Naive thymus-derived CD8-positive, alpha-beta T cell (primary cell): ENCODE measurements at places on chromosomes 3 and 15.

GRCh38 chr3:9345041-9345440, 17.8 kb upstream of the THUMPD3 start:
- no peak for DNase-seq
- no peak overlapping the region for H3K4me3 ChIP-seq
- H3K27me3 ChIP-seq: no peaks in the 10 kb centered on the region
- no peaks in the 10 kb centered on the region for H3K36me3 ChIP-seq

GRCh38 chr3:129018751-129019150, 17.6 kb downstream of the EFCC1 start:
- DNase-seq: no peak
- H3K27ac ChIP-seq: peak overlapping the region; percentile 80
- no peaks in the 10 kb centered on the region for H3K36me3 ChIP-seq
- no peak overlapping the region for H3K4me3 ChIP-seq

- no peak overlapping the region for H3K27ac ChIP-seq
- H3K4me1 ChIP-seq: no peaks in the 10 kb centered on the region
- no peaks in the 10 kb centered on the region for H3K36me3 ChIP-seq
- no peak for DNase-seq
- no peak overlapping the region for H3K4me3 ChIP-seq
Observed at GRCh38 chr3:116148881-116149851, 296.1 kb downstream of the LSAMP start.

- H3K4me1 ChIP-seq: peaks cover 83% of the 10 kb centered on the region
- H3K4me3 ChIP-seq: no peak overlapping the region
- DNase-seq: no peak
- H3K27me3 ChIP-seq: no peaks in the 10 kb centered on the region
- peak overlapping the region; percentile 98 for H3K27ac ChIP-seq
Observed at GRCh38 chr3:71135373-71136088, 448.0 kb downstream of the FOXP1 start.

DNA sequence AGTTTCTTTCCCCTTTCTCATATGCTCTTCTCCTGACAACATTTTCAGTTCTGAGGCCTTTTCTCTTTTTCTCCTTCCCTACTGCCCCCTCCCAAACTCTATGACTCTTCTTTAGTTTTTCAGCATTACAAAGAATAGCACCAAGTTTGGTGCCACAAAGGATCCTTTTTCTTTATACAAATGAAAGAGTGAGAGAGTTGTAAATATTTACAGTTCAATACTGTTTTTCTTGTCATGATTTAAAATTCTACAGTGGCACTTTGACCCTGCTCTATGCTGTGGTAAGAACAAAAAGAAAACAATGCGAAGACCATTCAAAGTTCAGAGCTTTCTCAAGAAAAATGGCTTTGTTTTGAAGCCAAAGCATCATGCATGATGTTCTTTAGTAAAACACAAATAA, 667.9 kb upstream of the SGO1 start:
- no peaks in the 10 kb centered on the region for H3K36me3 ChIP-seq
- H3K4me1 ChIP-seq: no peaks in the 10 kb centered on the region
- no peak overlapping the region for H3K27ac ChIP-seq
- H3K4me3 ChIP-seq: no peak overlapping the region
- no peak for DNase-seq

GRCh38 chr3:157718800-157719199, 215.6 kb upstream of the VEPH1 start:
- no peak overlapping the region for H3K4me3 ChIP-seq
- no peak overlapping the region for H3K27ac ChIP-seq
- no peaks in the 10 kb centered on the region for H3K4me1 ChIP-seq

DNA sequence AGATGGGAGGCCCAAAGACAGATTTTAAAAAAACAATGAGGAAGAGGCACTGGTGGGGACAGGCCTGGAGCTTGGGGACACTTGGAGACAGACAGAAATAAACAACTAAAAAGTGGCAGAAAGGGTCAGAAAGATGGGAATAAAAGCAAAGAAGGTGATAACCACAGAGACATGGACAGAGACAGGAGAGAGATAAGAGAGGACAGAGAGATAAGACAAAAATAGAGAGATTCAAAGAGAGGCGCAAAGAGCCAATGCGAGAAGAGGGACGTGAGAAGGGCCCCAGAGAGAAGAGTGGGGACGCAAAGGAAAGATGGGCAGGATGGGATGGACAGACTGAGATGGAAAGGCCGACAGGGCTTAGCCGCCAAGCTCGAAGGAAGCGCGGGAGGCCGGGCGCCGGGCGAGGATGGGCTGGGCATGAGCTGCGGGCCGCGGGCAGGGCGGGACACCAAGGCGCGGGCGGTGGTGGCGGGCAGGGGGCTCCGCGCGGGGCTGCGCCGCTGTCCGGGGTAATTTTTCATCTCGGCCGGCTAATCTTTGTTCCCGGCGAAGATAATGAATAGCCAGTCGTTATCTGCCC, 3.1 kb upstream of the GATA2 start:
- H3K36me3 ChIP-seq: no peaks in the 10 kb centered on the region
- H3K27ac ChIP-seq: no peak overlapping the region
- H3K4me3 ChIP-seq: peak overlapping the region; percentile 57
- DNase-seq: no peak

DNA sequence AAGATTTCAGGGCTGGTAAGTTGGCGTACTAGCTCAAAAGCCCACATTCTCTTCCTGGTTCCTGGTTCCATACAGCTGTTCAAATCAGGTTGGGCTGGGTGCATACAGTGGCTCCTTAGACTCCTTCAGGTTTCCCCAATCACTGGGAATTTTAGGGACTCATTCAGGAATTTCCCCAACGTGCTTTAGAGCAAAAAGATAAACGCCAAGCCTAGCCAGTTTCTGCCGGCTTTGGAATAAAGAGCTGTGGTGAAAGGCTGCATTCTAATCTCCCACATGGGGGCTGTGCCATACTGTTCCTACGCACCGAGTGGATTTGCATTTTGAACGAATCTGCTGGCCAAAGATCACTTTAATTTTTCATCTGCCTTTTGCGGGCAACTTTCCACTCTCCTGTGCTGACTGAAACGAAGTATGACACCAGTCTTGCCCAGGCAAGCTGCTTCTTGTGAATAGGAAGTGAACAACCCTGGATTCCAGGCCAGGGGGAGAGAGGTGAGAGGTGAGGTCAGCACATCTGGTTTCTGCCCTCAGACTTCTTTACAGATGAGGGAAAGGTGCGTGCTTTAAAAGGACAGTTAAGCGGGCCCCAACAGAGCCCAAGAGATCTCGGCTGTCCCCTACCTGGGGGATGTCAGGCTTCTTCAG, 184.2 kb upstream of the PDZRN3 start:
- no peak for DNase-seq
- H3K4me1 ChIP-seq: no peaks in the 10 kb centered on the region
- no peaks in the 10 kb centered on the region for H3K36me3 ChIP-seq
- H3K27ac ChIP-seq: no peak overlapping the region

DNA sequence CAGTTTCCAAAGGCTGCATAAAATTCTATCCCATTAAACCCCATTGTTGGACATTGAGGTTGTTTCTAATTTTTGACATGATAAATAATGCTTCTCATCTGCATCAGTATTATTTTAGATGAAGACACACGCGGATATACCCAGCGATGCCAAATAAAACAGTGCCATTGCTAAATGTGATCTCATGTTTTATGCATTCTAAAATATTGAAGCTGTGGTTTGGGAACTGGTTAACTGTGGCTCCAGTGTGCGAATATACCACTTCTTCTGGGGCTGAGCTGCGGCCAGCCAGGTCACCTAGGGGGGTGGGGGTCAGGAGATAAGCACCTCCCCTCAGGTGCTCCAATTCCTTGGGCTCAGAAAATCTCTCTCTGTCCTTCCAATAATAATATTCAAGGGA, 230.0 kb downstream of the ADAMTS9 start:
- no peaks in the 10 kb centered on the region for H3K36me3 ChIP-seq
- peaks cover 2% of the 10 kb centered on the region for H3K4me1 ChIP-seq
- no peak overlapping the region for H3K4me3 ChIP-seq
- H3K27me3 ChIP-seq: peaks cover 8% of the 10 kb centered on the region
- H3K27ac ChIP-seq: no peak overlapping the region

DNA sequence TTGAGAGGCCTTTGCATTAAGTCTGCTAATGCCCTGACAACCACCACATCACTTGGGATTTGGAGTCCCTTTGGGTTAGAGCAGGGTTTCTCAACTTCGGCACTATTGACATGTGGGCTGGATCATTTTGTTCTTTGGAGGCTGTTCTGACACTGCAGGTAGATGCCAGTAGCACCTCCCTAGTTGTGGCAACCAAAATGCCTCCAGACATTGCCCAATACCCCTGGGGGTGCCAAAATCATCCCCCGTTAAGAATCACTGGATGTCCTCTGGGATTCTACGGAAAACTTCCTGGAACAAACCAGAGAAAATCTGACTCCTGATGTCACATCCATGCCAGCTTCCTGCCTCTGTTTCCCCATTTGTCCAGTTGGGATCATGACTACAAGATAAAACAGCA, 37.2 kb upstream of the BLM start:
- no peak for DNase-seq
- no peaks in the 10 kb centered on the region for H3K27me3 ChIP-seq
- no peak overlapping the region for H3K4me3 ChIP-seq
- no peak overlapping the region for H3K27ac ChIP-seq
- H3K36me3 ChIP-seq: no peaks in the 10 kb centered on the region

- peaks cover 21% of the 10 kb centered on the region for H3K27me3 ChIP-seq
- H3K27ac ChIP-seq: no peak overlapping the region
- H3K4me3 ChIP-seq: no peak overlapping the region
- H3K36me3 ChIP-seq: no peaks in the 10 kb centered on the region
- H3K4me1 ChIP-seq: no peaks in the 10 kb centered on the region
Observed at GRCh38 chr3:99012051-99012450, 110.6 kb upstream of the DCBLD2 start.

GRCh38 chr3:72625602-72626337, 222.5 kb downstream of the SHQ1 start:
- no peak for DNase-seq
- peaks cover 11% of the 10 kb centered on the region for H3K4me1 ChIP-seq
- H3K27ac ChIP-seq: no peak overlapping the region

DNA sequence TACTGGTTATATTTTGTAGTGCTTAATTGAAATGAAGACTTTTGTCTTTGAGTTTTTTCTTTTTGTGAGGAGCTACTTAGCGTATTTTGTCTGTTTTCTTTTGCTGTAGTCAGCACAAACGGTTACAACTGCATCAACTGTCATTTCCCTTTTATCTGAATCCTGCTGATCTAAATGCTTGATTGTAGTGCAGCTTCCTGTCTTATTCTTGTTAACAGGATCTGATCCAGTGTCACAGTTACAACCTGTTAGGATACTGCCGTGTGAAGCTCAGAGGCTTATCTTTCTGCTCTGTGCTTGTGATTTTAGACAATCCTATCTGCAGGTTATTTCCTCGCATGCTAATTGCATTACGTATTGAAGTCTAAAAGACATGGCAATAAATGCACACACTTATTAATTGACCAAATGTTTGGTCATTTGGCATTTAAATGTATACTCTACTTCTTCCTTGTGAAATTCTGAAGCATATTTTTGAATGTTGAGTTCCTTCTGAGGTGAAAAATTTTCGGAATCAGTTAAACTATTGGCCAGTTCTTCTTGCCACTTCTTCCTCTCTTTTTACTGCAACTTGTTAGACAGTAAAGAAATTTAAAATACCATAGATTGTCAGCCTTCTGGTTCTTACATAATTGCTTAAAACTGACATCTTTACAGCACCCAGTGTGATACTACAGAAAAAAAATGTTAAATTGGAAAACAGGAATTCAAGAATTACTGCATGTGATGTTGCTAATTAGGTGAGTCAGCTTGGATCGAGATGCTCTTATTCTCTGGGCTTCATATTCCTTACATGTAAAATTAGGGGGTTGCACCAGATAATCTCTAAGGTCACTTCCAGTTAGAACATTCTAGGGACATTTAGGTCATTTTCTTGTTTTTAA, 168.2 kb downstream of the MBNL1 start:
- no peak for DNase-seq
- peak overlapping the region; percentile 84 for H3K27ac ChIP-seq
- no peaks in the 10 kb centered on the region for H3K27me3 ChIP-seq

GRCh38 chr3:119508172-119508845, 10.0 kb downstream of the TIMMDC1 start:
- peaks cover 25% of the 10 kb centered on the region for H3K4me1 ChIP-seq

- H3K27ac ChIP-seq: peak overlapping the region; percentile 98
- no peaks in the 10 kb centered on the region for H3K27me3 ChIP-seq
- peaks cover 3% of the 10 kb centered on the region for H3K36me3 ChIP-seq
- DNase-seq: peak; percentile 47
Observed at GRCh38 chr3:152257563-152258035, 11.1 kb upstream of the MBNL1 start.

DNA sequence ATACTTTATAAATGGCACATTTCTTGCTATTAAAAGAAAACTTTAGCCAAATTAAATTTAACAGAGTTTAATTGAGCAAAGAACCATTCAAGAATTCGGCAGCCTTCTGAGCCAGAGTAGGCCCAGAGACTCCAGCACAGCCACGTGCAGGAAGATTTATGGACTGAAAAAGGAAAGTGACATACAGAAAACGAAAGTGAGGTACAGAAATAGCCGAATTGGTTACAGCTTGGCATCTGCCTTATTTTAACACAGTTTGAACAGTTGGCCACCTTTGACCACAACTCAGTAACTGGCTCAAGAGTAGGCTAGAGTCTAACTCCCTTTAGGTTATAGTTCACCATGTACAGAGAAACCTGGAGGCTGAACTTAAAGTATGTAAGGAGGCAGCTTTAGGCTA, 17.6 kb downstream of the CFAP44 start:
- DNase-seq: no peak
- peaks cover 12% of the 10 kb centered on the region for H3K4me1 ChIP-seq
- H3K36me3 ChIP-seq: peaks cover 77% of the 10 kb centered on the region

DNA sequence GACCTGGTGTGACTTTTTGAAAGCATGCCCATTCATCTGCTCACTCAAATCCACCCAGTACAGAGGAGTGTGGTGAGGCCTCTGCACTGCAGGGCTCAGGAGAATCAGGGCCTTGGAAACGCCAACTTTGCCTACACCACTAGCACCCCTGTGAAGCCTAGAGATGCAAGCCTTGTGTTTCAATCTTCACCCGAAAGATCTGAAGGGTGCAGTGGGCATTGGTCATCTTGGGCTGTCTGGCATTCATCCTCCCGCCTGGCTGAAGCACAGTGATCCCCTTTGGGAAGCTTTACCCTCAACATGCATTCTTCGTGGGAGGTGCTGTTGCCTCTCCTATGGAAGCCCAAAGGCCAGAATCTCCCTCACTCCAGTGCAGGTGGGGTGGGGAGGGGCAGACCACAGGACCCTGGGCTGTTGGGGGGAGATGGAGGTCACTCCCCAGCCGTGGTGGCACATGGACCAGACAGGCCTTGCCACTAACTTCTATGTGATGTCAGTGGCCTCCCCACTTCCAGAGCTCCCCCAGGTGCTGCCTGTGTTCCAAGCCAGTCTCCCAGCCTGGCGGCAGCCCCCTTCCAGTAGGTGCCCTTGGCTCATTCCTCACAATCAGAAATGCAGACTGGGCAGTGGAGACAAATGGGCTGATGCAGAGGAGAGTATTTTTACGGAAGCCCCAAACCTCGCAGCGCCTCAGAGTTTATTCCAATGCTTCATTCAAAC, 92.5 kb downstream of the ADAMTS17 start:
- no peaks in the 10 kb centered on the region for H3K27me3 ChIP-seq
- no peak overlapping the region for H3K4me3 ChIP-seq
- no peaks in the 10 kb centered on the region for H3K36me3 ChIP-seq
- peaks cover 2% of the 10 kb centered on the region for H3K4me1 ChIP-seq
- no peak for DNase-seq

- H3K27me3 ChIP-seq: no peaks in the 10 kb centered on the region
- peaks cover 45% of the 10 kb centered on the region for H3K36me3 ChIP-seq
- H3K4me3 ChIP-seq: no peak overlapping the region
Observed at GRCh38 chr15:76799760-76800159, 105.4 kb downstream of the SCAPER start.

GRCh38 chr3:14424711-14425580, 22.5 kb downstream of the SLC6A6 start:
- no peaks in the 10 kb centered on the region for H3K27me3 ChIP-seq
- peak overlapping the region; percentile 80 for H3K4me3 ChIP-seq
- DNase-seq: peak; percentile 23
- peaks cover 45% of the 10 kb centered on the region for H3K4me1 ChIP-seq
